ENCODE measurements at places on chromosomes 13 and 19. TPM values are rescaled to one million over a fixed set of nuclear protein-coding genes. Genes with fewer than 3 reads are reported as not detected.
A peak's percentile ranks its signal among the peaks of the same experiment; 100 is the strongest.

- peak; percentile 92 for DNase-seq
Observed at GRCh38 chr19:49637821-49638738, 1.9 kb downstream of the RRAS start.

- DNase-seq, result no peak
Observed at GRCh38 chr13:50340551-50341287, 325.5 kb downstream of the KCNRG start.

DNA sequence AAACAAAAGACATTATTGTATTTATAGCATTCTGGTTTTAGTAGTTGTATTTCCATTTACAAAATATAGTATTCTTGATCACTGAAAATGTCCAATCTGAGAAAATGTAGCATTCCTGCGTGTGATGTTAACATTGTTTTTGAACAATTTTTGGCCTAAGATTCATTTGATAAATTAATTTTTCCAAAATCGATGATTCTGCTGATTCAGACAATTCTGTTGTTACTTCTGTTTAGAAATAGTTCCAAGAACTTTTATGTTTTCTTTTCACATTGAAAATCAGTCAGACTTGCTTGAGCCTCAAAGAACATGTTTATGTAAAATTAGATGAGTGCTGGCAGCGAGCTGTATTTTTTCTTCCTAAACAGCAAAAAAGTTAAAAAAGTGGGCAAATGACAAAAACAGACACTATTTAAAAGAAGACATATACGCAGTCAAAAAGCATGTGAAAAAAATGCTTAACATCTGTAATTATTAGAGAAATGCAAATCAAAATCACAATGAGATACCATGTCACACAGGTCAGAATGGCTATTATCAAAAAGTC lies 804.5 kb upstream of the MIR17HG start:
- no peak for DNase-seq

DNA sequence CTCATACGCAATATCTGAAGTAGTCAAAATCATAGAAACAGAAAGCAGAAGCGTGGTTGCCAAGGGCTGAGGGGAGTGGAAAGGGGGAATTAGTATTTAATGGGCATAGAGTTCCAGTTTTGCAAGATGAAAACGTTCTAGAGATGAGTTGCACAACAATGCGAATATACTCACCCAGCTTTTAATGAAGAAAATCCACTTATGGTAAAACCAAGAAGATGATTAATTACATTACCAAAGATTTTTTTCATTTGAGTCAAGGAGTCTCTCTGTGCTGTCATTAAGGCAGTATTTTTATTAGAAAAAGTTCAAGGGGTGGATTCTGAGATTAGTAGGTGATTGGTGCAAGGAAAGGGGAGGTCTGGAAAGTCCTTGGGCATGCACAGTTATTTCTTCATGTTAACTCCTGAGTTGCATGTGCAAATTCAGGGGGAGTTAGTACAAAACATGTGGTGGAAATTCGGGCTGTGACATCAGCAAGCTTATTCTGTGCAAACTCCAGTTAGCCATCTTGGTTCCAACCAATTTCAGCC lies 6.9 kb upstream of the CBY2 start:
- DNase-seq, result no peak

GRCh38 chr19:7326105-7326877 lies 22.4 kb upstream of the ARHGEF18 start:
- no peak for DNase-seq

- DNase-seq, result no peak
Observed at GRCh38 chr19:38692458-38693379, 45.3 kb downstream of the ACTN4 start.

DNA sequence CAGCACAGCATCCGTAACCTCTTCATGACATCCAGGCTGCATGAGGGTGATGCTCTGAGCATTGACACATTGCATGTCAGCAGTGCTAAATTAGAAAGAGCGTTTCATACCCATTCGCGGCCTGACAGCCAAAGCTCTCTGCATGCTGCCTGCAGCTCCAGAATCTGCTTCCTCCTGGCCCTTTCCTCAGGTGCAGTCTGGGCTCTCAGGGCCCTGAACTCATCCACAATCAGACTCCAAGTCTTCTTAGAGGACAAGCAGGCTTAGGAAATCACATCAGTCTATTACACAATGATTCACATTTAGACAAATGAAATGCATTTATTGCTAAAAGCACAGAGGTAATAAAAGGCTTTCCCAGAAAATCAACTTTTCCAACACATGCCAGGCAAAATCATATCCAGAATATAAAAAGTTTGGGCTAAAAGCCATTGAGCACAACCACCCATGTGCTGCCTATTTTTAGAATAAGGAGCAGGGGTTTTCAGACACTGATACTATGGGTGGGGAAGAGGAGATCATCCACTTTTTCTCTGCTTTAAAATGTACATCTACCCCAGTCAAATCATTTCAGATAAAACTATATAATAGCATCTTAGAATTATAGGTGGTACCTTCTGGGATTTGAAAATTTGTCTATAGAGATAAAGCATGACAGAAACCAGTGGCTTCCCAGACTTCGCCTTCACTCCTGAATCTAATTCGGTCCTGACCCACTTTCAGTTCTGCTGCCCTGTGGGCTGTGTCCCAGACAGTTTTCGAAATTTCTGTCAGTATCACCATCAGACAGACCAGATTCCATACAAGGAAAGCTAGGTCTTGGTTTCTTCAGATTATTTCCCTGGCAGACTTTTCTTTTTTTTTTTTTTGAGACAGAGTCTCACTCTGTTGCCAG lies 109.3 kb downstream of the COL4A2 start:
- DNase-seq, result no peak

GRCh38 chr19:28426110-28426729 lies 786.7 kb downstream of the UQCRFS1 start:
- DNase-seq, result no peak

GRCh38 chr19:57537953-57538547 lies 10.9 kb downstream of the ZNF549 start:
- DNase-seq, result no peak

- no peak for DNase-seq
Observed at GRCh38 chr13:34410678-34411077, 531.4 kb upstream of the NBEA start.

DNA sequence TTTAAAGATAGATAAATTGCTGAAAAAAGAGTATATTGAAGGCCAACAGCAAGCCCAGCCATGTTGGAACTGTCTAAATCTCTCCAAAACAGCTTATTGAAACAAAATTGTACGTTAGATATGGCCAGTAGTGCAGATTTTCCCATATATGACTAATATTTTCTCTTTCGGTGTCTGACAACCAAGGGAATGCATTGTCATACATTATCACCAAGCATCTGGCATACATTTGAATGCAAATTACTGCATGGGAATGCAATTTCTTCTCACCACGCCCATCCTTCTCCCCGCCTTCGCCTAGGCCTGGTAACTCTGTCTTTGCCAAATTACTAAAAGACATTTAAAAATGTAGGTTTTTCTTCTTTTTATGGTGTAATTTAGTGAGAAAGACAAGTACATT lies 32.5 kb upstream of the IRS2 start:
- DNase-seq, result no peak

GRCh38 chr19:1551068-1552040 lies 16.8 kb downstream of the MEX3D start:
- no peak for DNase-seq

Gene POU2F2
- total RNA-seq, result 1.2 TPM

Gene KLK2
- total RNA-seq, result not detected

All from left ventricle myocardium inferior (tissue), 1 donor.